ENCODE measurements at places on chromosomes 11 and 22. TPM values are rescaled to one million over a fixed set of nuclear protein-coding genes. Genes with fewer than 3 reads are reported as not detected.

The AP2A2 gene
- 39.4 TPM for total RNA-seq

The CSNK2A3 gene
- total RNA-seq = not detected

The RFPL3 gene
- not detected for total RNA-seq

The BIRC3 gene
- 4.8 TPM for total RNA-seq

The SLC6A5 gene
- not detected for total RNA-seq

The RTN4RL2 gene
- 3.4 TPM for total RNA-seq

The KDM4E gene
- not detected for total RNA-seq

The GSTT2 gene
- total RNA-seq = not detected

The P2RY2 gene
- 19.8 TPM for total RNA-seq

The KCNQ1 gene
- total RNA-seq = 0.55 TPM

The SIPA1 gene
- 65.6 TPM for total RNA-seq

The GALNT18 gene
- total RNA-seq = not detected

The KRTAP5-2 gene
- total RNA-seq = not detected

The CALCA gene
- total RNA-seq = not detected

DNA sequence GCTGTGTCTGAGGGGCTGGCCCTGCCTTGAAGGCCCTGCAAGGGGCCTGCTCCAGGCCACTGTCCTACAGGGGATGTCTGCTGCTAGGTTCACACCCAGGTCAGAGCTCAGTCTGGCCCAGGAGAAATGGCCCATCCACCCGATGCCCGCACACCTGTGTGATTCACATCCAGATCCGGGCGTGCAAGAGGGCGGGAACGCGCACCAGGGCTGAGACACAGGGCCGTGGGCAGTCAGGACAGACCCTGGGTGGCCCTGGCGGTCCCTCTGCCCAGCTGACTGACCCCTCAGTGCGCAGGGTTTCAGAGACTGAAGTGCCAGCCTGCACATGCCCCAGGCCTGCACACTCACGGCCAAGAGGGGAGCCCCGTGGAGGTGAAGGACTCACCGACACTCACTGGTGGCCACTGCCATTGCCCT lies 7.4 kb downstream of the TOLLIP start:
- H3K27me3 ChIP-seq = no peaks in the 10 kb centered on the region
- H3K4me1 ChIP-seq = peaks cover 26% of the 10 kb centered on the region
- no peak overlapping the region for H3K27ac ChIP-seq
- no peaks in the 10 kb centered on the region for H3K36me3 ChIP-seq
- no peak for DNase-seq

- no peak overlapping the region for H3K27ac ChIP-seq
- H3K36me3 ChIP-seq = no peaks in the 10 kb centered on the region
- H3K27me3 ChIP-seq = peaks cover 12% of the 10 kb centered on the region
- peaks cover 6% of the 10 kb centered on the region for H3K4me1 ChIP-seq
These were observed 13.0 kb downstream of the SCN4B start for GRCh38 chr11:118139578-118139977.

DNA sequence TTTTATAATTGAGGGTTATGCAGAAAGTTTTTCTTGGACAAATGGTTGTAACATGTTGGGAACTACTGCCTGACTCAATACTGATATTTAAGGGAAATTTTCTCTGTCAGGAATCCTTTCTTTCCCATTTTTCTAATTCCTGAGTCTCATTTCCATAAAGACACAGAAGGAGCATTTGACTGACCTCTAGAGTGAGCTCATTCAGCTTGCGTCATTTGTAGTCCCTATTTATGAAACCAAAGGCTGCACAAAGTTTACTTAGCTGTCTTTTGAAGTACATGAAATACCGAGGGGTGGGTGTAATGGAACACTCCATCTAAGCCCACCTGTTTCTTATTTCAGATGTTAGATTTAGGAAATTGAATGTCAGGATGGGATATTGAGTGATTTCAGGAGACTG lies 359.5 kb upstream of the C11orf87 start:
- H3K27me3 ChIP-seq = no peaks in the 10 kb centered on the region
- no peaks in the 10 kb centered on the region for H3K4me1 ChIP-seq
- DNase-seq = no peak

DNA sequence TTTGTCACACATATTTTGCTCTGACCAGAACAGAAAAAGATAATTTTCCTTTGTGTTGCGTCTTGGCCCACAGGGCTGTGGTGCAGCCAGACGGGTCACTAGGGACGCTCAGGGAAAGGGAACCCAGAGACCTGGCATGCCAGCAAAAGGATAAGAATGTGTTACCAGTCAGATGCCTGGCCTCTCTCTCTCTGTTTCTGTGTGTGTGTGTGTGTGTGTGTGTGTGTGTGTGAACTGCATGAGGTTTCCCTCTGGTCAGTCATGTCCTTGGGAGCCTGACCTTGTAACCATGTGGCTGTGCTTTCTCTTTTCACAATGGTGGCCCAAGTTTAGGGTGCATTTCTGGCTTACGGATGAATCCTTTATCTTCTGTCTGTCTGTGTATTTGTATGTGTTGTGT lies 25.4 kb downstream of the CCKBR start:
- H3K27me3 ChIP-seq = no peaks in the 10 kb centered on the region
- H3K4me1 ChIP-seq = peaks cover 16% of the 10 kb centered on the region
- H3K4me3 ChIP-seq = no peak overlapping the region
- H3K36me3 ChIP-seq = no peaks in the 10 kb centered on the region

- H3K36me3 ChIP-seq = no peaks in the 10 kb centered on the region
- H3K4me3 ChIP-seq = no peak overlapping the region
- peaks cover 72% of the 10 kb centered on the region for H3K4me1 ChIP-seq
- DNase-seq = peak; percentile 97
These were observed 176.3 kb upstream of the TMEM45B start for GRCh38 chr11:129639300-129639699.

GRCh38 chr11:15747671-15748070 lies 608.7 kb downstream of the SOX6 start:
- peaks cover 22% of the 10 kb centered on the region for H3K4me1 ChIP-seq
- no peaks in the 10 kb centered on the region for H3K27me3 ChIP-seq
- H3K4me3 ChIP-seq = no peak overlapping the region
- no peak for DNase-seq
- H3K27ac ChIP-seq = no peak overlapping the region

- peak; percentile 57 for DNase-seq
- H3K27me3 ChIP-seq = peaks cover 17% of the 10 kb centered on the region
- H3K4me1 ChIP-seq = no peaks in the 10 kb centered on the region
- no peaks in the 10 kb centered on the region for H3K36me3 ChIP-seq
- H3K27ac ChIP-seq = no peak overlapping the region
These were observed 4.5 kb upstream of the TBX10 start for GRCh38 chr11:67644042-67644441.

GRCh38 chr11:72996959-72997358 lies 145.2 kb downstream of the FCHSD2 start:
- DNase-seq = no peak
- no peak overlapping the region for H3K4me3 ChIP-seq
- H3K36me3 ChIP-seq = no peaks in the 10 kb centered on the region
- H3K27me3 ChIP-seq = no peaks in the 10 kb centered on the region
- peaks cover 18% of the 10 kb centered on the region for H3K4me1 ChIP-seq

GRCh38 chr22:24091551-24092420 lies 80.7 kb downstream of the CABIN1 start:
- no peaks in the 10 kb centered on the region for H3K27me3 ChIP-seq
- no peaks in the 10 kb centered on the region for H3K36me3 ChIP-seq
- no peak for DNase-seq
- no peaks in the 10 kb centered on the region for H3K4me1 ChIP-seq
- no peak overlapping the region for H3K4me3 ChIP-seq
- H3K27ac ChIP-seq = no peak overlapping the region

DNA sequence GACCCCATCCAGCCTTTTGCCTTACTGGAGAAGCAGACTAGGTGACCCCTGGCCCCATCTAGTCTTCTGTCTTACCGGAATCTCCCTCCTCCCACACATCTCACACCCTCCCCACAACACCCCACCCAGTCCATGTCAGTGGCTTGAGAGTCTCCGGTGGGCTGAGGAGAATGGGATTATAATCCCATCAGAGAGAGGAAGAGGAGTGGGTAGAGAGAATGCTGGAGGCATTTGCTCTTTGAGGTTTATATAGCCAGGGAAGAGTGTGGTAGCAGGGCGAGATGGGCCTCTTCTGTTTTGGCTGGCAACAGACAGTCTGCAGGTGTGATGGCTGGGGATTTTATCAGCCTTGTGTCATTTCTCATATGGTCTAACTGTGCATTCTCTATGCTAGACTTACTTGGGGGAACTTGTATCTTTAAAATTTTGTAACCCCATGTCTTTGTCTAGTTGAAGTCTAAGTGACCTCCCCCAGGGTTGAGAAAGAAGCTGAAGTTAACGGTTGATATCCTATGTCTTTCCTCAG lies 50.3 kb downstream of the GRAMD1B start:
- DNase-seq = no peak
- peaks cover 12% of the 10 kb centered on the region for H3K4me1 ChIP-seq
- no peaks in the 10 kb centered on the region for H3K27me3 ChIP-seq
- no peak overlapping the region for H3K4me3 ChIP-seq
- H3K36me3 ChIP-seq = no peaks in the 10 kb centered on the region

DNA sequence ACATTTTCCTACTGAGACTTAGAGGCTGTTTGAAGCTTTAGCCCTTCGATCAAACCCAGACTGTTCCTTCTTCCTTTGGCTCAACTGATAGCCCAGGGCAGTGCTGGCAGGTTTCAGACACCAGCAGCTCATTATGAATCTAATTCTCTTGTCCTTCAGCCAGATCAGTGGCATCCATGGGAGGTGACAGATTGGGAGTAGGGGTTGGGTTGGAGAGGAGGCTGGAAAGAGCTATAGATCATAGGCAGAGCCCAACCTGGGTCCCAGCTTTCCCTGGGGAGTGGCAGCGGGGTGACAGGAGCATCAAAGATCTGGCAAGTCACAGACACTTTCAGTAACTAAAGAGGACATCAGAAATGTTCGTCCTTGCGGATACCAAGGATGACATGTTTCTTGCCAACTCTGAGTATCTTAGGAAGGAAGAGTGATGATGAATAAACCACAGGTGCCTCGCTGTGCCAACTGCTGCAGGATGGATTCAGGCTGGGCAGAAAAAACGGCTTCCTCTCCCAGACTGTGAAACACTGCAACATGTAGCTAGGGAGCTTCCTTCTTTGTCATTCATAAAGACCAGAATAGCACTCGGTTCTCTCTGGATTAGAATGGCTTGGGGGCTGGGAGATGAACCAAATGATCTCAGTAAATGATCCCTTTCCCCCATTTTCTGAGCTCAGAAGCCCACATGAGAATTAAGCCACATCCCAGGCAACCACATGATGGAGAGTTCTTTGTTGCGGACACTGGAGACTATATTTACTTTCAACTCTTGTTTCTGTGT lies 19.1 kb downstream of the ABCC8 start:
- no peaks in the 10 kb centered on the region for H3K36me3 ChIP-seq
- no peak overlapping the region for H3K4me3 ChIP-seq
- no peak for DNase-seq
- peaks cover 97% of the 10 kb centered on the region for H3K27me3 ChIP-seq
- H3K4me1 ChIP-seq = no peaks in the 10 kb centered on the region

DNA sequence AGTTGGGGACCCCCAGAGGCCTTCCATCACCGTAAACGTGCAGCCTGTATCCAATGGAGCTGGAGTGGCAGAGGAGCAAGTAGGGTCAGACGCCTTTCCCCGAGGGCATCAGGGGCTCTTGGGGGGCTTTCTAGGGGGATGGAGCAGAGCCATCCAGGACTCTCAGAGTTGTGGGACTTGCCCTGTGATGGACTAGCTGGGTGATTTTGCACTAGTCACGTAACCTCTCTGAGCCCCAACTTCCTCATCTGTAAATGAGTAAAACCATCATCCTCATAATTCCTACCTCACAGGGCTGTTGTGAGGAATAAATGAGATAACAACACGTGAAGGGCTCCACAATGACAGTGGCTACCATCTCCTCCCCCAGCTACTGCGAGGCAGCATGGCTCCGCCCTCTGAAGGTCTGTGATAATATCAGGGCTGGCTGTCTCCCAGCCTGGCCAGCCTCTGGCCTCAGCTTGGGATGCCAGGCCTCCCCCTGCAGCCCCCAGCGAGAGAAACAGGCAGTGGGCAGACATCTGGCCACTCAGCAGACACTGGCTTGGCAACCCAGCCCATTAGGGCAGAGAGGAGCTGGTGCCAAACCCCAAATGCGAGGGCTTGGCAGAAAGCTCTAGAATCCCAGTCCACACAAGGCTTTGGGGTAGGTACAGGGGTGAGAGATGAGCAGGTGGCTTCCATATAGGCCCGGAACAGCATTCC lies 6.7 kb downstream of the USP2 start:
- H3K4me3 ChIP-seq = no peak overlapping the region
- DNase-seq = no peak
- H3K27me3 ChIP-seq = no peaks in the 10 kb centered on the region
- no peaks in the 10 kb centered on the region for H3K36me3 ChIP-seq
- peaks cover 24% of the 10 kb centered on the region for H3K4me1 ChIP-seq

- H3K36me3 ChIP-seq = no peaks in the 10 kb centered on the region
- peaks cover 48% of the 10 kb centered on the region for H3K27me3 ChIP-seq
- no peaks in the 10 kb centered on the region for H3K4me1 ChIP-seq
- DNase-seq = no peak
These were observed 200.0 kb upstream of the SEZ6L start for GRCh38 chr22:25969286-25969685.

- H3K27me3 ChIP-seq = no peaks in the 10 kb centered on the region
- H3K4me1 ChIP-seq = peaks cover 55% of the 10 kb centered on the region
- DNase-seq = no peak
These were observed 16.3 kb downstream of the LGR4 start for GRCh38 chr11:27456140-27456794.

DNA sequence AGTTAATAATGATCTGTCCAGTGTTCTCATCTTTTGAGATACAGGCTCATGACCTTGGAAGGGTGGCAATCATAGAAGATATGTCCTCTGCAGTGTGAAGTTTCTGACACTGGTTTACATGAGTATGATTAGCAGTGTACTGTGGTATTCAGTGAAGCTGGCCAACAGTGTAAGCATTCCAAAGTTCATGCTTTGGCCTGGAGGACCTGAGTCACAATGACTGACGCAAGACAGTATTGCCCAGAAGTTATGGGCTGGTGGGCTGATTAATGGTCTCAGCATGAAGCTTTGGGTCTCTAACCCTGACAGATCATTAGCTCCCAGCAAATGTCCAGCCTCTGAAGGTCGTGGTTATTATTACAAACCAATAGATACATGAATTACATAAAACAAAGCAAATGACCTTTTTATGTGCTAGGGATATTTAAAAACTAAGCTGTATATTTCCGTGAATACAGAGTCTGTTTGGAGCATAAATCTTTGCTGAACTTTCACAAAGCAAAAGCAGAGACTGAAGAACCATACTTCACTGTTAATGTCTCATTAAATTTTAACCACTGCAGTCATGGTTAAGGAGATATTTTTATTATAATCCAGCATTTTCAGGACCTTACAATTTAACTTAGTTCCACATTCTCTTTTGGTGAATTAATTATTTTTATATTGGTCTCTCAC lies 28.3 kb upstream of the USP47 start:
- H3K4me1 ChIP-seq = peaks cover 14% of the 10 kb centered on the region
- H3K27ac ChIP-seq = peak overlapping the region; percentile 71
- H3K4me3 ChIP-seq = no peak overlapping the region
- DNase-seq = peak; percentile 79
- no peaks in the 10 kb centered on the region for H3K27me3 ChIP-seq

GRCh38 chr11:94131047-94131717 lies 2.5 kb downstream of the PANX1 start:
- peaks cover 74% of the 10 kb centered on the region for H3K4me1 ChIP-seq
- H3K4me3 ChIP-seq = peak overlapping the region; percentile 92
- H3K36me3 ChIP-seq = no peaks in the 10 kb centered on the region
- DNase-seq = no peak
- no peaks in the 10 kb centered on the region for H3K27me3 ChIP-seq
- peak overlapping the region; percentile 86 for H3K27ac ChIP-seq

GRCh38 chr11:95853862-95854261 lies 63.6 kb downstream of the CEP57 start:
- H3K4me3 ChIP-seq = no peak overlapping the region
- no peak overlapping the region for H3K27ac ChIP-seq
- H3K27me3 ChIP-seq = no peaks in the 10 kb centered on the region

- no peaks in the 10 kb centered on the region for H3K36me3 ChIP-seq
- peaks cover 15% of the 10 kb centered on the region for H3K4me1 ChIP-seq
- H3K4me3 ChIP-seq = no peak overlapping the region
- no peak for DNase-seq
These were observed 114.8 kb upstream of the NAV2 start for GRCh38 chr11:19597876-19598275.
